ENCODE measurements at places on chromosomes 4 and X.

- peak; percentile 85 for DNase-seq
Measured at GRCh38 chrX:85052636-85053343, 49.1 kb downstream of the APOOL start.

DNA sequence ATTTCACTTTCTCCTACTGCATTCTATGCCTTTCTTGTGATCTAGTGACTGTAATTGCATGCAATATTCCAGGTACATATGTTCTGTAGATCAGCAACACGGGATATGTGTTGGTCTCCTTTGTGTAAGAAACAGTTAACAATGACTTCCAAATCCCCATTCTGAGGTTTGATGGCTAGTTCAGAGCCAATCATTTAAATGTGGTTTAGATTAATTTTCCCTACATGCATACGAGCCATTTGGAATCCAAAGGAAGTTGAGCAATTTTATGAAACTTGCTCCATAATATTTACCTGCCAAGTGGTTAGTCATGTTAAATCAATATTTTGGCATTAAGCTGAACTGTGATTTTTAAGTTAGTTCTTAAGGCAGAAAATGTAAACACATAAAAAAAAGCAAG lies 172.8 kb upstream of the DCAF12L2 start:
- DNase-seq: peak; percentile 0

DNA sequence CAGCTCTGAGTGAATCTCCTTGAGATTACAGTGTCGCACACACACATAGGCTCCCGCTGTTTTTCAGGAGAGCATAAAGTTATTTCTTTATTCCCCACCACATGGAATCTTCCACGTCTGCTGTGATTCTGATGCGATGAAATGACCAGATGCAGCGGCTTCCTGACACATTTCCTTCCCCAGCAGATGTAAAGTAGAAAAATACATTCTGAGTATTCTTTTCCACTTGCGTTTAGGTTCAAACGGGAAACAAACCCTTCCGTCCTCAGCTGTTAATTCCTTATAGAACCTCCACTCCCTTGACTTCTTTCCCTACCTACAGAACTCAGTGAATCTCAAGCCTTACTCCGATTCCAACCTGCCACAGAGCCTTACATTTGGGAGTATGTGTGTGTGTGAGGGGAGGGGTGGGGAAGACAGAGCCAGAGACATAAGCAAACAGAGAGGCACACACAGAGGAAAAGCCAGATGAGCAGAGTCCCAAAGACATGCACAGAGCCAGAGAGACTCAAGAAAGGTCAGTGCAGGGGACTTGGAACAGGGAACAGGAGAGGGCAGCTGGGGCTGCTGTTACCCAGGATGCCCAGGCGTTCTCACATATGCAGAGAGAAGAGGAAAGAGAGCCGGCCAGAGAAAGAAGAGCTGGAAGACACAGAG lies 47.3 kb downstream of the SETD7 start:
- DNase-seq: no peak

GRCh38 chr4:38696697-38697096 lies 32.7 kb downstream of the KLF3 start:
- peak; percentile 35 for DNase-seq

- no peak for DNase-seq
Measured at GRCh38 chr4:18518098-18518497, 496.5 kb upstream of the LCORL start.

- no peak for DNase-seq
Measured at GRCh38 chr4:165756836-165757235, 116.2 kb upstream of the TLL1 start.

DNA sequence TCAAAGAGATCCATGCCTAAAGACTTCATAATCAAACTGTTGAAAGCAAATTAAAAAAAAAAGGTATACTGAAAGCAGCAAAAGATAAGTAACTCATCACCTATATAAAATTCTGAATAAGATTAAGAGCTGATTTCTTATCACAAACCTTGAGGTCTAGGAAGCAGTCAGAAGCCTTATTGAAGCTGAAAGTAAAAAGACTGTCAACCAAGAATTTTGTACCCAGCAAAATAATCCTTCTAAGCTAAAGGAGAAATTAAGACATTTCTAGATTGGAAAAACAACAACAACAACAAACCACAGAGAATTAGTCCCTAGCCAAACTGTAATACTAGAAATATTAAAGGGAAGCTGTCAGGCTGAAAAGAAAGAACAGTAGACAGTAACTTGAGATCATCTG lies 622.9 kb downstream of the PCDH7 start:
- no peak for DNase-seq

DNA sequence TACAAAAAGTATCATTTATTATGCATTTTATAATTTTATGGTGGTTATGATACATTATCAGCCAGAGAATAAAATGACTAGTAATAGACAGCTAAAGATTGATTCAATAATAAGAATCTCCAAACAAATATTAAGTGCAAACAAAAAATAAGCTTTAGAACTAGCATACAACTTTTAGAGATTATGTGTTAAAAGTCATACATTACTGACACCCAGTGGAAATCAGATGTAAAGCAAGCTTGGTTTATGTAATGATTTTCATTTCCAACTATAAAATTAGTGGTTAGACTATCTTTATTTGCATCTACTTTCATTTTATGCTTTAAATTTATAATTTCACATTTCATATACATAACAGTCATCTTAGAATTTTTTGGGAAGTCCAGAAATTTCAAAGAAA lies 57.7 kb downstream of the IL13RA2 start:
- DNase-seq: no peak

DNA sequence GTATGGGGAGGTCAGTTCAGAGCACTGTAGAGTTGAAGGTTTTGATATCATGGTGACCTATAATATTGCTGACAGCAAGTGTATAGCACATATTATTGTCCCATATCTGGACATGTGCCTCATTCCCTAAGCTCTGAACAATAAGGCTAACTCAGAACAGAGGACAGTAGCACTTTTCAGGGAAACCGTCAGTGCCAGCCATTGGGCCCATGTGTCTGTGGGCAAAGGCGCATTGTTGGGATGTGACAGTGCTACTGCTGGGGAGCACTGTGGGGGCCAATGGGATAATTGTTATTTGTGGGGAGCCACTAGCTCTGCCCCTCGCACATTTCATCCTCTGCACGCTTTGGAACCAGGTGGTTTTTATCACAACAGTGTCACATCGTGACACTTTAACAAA lies 136.2 kb downstream of the ELOVL6 start:
- no peak for DNase-seq

- peak; percentile 17 for DNase-seq
Measured at GRCh38 chr4:47729131-47729680, 108.7 kb downstream of the CORIN start.

DNA sequence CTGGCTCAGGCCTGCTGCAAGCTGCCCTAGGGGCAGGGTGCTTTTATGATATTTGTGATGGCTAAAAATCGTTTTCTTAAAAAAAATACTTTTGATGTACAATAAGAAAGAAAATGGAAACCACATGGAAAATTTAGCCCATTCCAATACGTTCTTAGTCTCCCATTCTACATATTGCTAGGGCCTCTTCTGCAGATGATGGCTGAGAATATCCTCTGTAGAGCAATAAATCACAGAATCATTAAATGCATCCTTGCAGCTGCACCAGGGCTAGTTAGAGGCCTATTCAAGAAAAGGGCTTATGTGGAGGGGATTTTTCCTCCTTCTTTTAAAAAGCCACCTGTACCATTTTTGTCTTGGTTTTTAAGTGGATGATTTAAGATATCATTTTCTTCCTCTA lies 97.6 kb upstream of the C1GALT1C1 start:
- DNase-seq: no peak

- DNase-seq: no peak
Measured at GRCh38 chr4:6452897-6453687, 19.3 kb downstream of the PPP2R2C start.

GRCh38 chrX:131725001-131725654 lies 181.3 kb downstream of the OR13H1 start:
- DNase-seq: no peak

- DNase-seq: peak; percentile 32
Measured at GRCh38 chr4:84800256-84800655, 166.2 kb downstream of the WDFY3 start.

GRCh38 chr4:33063241-33063640 lies 2343.1 kb downstream of the PCDH7 start:
- peak; percentile 89 for DNase-seq

GRCh38 chr4:107834241-107834794 lies 9.6 kb downstream of the SGMS2 start:
- no peak for DNase-seq

GRCh38 chr4:3665360-3665891 lies 100.8 kb upstream of the ADRA2C start:
- no peak for DNase-seq

DNA sequence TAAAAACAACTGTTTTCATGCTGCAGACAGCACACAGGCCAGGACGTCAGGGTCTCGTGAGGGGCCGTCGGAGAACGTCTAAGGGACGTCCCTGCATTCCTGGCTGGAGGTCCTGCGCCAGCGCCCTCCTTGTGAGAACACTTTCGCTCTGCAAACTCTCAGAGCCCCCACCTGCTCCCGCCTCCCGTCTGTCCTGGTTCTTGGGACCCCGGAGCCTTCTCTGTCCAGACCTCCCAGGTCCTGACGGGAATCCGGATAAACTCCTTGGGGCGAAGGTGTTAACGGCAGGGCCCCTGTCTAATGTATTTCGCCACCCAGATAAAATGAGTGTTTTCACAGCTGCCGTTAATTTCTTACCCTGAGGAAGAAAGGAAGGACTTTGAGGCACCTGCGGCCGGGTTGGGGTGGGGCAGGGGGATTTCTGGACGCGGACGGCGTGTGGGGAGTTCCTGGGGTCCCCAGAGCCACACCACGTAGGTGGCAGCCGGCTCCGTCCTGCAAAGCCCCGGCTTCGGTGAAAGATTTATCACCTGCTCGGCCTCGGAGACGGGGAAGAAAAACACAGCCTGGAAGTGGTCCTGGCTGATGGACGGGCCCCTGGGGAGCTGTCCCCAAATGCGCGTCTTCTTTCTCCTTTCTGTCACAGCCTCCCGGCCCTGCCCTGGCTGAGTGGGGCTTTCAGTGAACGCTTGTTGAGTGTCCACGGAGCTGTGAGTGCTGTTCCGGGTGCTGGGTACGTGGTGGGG lies 35.1 kb upstream of the PPP2R3B start:
- no peak for DNase-seq

DNA sequence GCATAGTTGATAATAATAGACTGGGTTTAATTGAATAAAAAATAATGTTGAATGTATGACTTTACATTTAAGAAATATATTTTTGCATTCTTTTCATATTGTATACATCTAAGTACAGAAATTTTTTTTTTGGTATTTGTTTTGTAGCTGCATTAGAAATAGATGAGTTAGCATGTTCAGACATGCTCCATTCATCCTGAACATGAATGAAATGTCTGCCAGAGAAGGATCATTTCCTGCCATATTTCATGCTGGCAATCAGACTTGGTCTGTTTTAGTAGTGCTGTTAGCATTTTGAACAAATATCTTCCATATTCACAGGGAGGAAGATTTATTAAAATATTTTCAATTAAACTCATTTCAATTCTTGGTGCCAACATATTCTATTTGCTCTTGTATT lies 98.9 kb downstream of the FRMPD4 start:
- DNase-seq: no peak

DNA sequence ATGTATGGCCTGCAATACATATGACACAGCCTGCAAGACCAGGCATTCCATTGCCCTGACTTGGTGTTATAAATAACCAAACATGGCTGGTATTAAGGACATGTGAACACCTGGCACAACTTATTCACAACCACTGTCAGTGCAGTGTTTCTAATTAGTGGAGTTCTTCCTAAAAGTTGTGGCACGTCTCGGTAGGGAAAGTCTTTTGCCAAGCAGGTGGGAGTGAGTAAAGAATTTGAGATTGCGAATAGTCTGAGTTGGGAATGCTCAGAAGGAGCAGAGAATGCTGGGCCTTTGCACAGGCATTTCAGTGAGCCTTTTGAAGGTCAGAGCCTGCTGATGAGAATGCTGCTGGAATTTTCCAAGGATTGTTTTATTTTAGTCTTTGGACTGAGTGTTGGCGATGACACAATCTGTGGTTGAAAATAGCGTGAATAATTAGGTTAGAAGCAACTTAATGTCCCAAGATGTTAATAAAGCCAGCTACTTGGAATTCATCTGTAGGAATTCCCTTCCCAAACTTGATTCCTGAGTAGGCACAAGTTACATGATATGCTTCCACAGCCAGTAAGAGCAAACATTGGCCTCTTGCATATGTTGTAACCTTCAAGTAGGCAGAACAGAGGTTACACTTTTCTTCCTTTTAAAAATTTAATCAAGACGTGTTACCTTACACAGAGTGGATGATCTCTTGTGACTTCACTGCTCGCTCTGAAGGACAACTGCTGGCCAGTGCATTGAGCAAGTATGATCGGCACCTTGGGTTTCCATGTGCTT lies 83.6 kb upstream of the PGRMC2 start:
- DNase-seq: peak; percentile 95

- no peak for DNase-seq
Measured at GRCh38 chrX:47235691-47236103, 2.9 kb downstream of the USP11 start.

DNA sequence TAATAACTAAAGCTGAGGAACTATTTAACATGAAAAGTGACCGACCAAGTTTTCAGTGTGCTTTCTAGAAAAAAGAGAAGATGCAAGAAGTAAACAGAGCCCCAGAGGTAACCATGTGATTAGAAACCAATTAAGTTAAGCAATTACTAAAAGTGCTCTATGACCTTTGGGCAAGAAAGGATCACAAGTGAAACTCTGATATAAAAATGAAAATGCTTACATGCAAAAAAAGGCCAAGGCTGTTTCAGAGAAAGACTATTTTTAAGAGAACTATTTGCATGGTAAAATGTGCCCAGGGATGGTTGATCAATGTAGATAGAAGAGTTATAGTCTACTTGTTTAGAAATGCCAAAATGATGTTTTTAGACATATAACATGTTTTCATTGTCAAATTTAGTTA lies 22.0 kb downstream of the KLHL15 start:
- no peak for DNase-seq

DNA sequence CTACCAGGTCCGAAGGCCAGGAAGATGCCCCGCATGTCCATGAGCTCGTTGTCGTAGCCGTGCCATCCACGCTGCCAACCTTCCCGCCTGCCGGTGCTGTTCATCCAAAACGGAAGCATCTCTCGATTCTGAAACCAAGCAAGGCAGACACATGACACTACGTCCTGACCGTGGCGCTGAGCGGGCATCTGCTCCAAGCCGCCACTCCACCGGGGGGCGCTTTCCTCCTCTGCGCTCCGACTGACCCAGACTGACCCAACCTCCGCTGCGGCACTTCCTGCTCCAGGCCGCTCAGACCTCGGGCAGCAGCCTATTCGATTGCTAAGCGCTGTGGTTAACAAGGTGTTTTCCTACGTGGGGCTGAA lies 120.5 kb downstream of the ENPP6 start:
- peak; percentile 34 for DNase-seq

DNA sequence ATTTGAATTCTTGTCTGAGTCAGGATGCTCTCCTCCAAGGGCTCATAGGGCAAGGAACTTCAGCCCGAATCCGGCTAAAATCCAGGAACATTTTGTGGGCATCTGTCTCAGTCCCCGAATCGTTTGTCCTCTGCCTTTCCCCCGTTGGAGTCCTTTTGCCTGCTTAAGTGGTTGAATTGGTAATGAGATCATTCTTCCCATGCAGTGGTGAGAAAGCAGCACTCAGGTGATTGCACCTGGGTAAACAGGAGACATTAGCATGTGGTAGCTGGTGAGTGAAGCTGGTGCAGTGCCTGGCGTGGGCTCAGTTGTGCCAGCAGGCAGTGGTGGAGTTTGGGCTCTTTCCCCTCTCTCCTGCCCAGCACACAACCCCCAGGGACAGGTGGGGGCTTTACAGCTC lies 61.9 kb upstream of the MTM1 start:
- DNase-seq: no peak
